ENCODE measurements at places on chromosomes 3 and 15.

GRCh38 chr15:36469311-36469966, 110.0 kb upstream of the CDIN1 start:
- no peak for DNase-seq

DNA sequence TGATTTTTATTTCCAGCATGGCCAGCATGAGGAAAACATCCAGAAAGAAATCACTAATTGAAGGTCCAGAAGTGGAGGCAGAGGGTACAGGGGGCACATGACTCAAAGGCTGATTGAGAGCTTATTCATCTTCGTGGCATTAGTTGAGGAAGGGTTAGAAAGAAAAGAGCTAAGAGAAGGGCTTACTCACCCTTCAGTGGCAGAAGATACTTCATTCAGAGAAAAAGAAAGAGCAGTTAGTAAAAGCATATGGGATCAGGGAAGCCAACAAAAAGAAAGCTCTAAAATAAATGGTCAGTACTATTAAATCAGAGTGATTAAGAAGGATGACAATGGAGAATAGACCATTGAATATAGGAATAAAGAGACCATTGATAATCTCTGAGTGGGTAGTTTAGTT, 25.2 kb downstream of the GAP43 start:
- no peak for DNase-seq

DNA sequence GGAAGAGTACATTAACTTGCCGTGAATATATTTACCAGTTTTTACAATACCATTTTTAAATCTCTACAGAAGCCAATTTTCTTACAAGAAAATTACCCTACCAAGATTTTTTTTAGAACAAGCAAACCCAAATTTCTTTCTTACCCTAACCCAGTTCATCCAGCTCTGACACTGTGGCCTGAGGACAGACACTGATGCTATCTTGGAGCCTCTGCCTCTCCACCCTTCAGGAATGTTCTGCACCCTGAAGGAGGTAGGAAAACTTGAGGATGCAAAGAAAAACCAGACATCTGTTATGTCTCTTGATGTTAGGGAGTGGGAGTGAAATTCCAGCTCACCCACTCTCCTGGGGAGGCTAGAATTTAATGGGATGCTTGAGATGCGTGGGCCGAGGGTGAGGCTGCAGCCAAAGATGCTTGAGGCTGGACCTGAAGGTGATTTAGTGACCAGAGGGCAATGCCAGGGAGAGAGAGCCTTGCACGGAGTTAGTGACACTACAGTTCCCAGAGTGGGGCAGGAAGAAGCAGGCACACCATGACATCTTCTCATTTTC, 69.9 kb downstream of the LIPC start:
- no peak for DNase-seq

GRCh38 chr15:91864664-91865063, 11.2 kb downstream of the SLCO3A1 start:
- no peak for DNase-seq

- DNase-seq: no peak
Observed at GRCh38 chr15:61050844-61051568, 178.1 kb downstream of the RORA start.

DNA sequence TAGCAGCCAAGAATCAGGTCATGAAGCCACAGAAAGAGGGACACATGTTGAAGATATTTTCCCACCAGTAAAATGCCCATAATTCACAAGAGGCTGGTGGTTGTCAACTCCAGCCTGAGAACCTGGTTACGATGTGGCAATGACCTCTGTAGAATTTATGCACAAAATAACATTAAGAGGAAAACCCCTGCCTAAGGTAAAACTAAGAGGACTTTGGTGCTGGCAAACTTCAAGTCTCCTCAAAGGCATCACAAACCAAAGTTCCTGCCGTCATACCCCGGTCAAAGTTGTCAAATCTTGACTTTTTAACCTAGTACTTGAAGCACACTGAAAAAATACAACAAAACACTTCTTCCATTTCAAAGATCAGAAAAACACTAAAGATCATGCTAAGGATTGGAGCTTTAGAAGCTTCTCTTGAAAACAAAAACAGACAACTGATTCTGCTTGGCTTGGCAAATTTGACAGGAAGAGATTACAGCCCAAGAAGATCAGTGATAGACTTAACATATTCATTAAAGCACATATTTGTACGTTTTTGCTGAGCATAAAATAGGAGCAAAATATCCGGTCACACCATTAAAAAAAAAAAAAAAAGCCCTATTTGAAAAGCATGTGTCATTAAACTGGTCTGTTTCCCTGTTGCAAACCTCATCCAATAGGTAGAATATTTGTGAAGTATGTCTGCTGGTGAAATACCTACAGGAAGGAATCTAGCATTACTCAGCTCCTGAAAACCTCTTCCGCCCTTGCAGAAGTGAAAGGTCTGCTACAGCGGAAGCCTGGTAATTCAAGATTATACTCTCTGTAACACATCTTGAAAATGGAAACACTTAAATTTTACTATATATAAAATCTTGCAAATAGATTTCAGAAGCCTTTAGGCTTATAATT, 22.8 kb downstream of the EIF4E3 start:
- DNase-seq: no peak

DNA sequence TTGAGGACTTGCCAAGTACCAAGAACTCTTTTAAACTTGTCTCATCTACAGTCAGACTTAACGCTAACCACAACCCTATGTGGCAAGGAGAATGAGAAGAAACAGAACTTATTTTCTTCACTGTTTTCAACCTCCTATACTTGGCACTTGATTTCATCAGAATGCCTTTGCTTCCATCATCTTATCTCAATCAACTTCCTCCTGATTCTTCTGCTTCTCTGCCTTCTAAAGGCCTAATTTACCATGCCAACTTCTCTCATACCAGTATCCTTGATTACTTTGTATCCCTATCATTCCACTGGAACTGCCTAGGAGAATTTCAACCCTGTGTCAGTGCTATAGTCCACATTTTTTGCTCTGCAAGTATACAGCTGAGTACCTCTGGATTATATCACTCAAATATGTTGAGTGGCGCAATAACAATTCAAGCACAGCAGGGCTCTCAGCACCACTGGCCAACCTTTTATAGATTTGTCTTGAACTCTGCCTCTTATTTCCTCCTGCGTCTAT, 413.6 kb downstream of the ROBO1 start:
- DNase-seq: no peak

- DNase-seq: no peak
Observed at GRCh38 chr15:49239105-49239504, 69.1 kb downstream of the GALK2 start.

DNA sequence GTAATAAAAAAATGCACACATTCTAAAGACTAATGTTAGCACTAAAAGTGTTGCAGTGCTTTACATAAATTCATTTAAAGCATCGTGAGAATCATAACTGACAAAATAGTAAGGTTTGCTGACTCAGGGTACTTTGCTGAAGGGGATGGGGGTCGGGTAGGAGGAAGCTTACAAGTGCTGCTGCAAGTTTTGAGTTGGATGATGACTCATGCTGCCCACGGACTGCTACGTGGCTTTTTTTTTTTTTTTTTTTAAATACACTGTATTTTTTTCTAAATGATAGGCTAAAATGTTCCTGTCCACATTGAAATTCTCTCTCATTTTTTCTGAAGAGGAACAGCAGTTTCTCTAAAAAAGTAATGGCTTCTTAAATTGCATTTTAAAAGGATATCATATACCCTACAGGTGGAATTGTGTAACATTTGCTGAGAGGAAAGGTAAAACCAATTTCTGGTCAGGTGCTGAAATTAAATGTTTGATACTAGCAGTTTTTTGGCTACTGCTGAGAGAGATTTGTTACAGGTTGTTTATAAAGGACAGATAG, 2.2 kb downstream of the MAPK6 start:
- DNase-seq: peak; percentile 46

- DNase-seq: no peak
Observed at GRCh38 chr3:164687902-164688301, 390.4 kb downstream of the SI start.

- DNase-seq: no peak
Observed at GRCh38 chr3:38573556-38573955, 75.9 kb downstream of the SCN5A start.

- DNase-seq: no peak
Observed at GRCh38 chr3:174243171-174243570, 616.0 kb upstream of the NAALADL2 start.

GRCh38 chr3:172222478-172223071, 183.2 kb downstream of the FNDC3B start:
- DNase-seq: no peak

GRCh38 chr15:27805261-27806220, 293.6 kb downstream of the OCA2 start:
- DNase-seq: no peak

GRCh38 chr15:80785335-80785734, 6.2 kb downstream of the CEMIP start:
- no peak for DNase-seq

- no peak for DNase-seq
Observed at GRCh38 chr3:23600167-23600871, 205.4 kb upstream of the UBE2E1 start.

Data from activated CD8-positive, alpha-beta memory T cell treated with anti-CD3 and anti-CD28 coated beads for 1 hour (primary cell).